ENCODE measurements at places on chromosomes 1 and 21. TPM values are rescaled to one million over a fixed set of nuclear protein-coding genes. Genes with fewer than 3 reads are reported as not detected.

Gene HSD3B1
- total RNA-seq, result 2.8 TPM

GRCh38 chr21:24014381-24014780 is 1592.9 kb downstream of the MRPL39 start:
- DNase-seq, result no peak

Gene PLA2G2A
- total RNA-seq, result not detected

Gene KLHDC9
- total RNA-seq, result 1.5 TPM

Gene GREM2
- total RNA-seq, result 0.50 TPM

DNA sequence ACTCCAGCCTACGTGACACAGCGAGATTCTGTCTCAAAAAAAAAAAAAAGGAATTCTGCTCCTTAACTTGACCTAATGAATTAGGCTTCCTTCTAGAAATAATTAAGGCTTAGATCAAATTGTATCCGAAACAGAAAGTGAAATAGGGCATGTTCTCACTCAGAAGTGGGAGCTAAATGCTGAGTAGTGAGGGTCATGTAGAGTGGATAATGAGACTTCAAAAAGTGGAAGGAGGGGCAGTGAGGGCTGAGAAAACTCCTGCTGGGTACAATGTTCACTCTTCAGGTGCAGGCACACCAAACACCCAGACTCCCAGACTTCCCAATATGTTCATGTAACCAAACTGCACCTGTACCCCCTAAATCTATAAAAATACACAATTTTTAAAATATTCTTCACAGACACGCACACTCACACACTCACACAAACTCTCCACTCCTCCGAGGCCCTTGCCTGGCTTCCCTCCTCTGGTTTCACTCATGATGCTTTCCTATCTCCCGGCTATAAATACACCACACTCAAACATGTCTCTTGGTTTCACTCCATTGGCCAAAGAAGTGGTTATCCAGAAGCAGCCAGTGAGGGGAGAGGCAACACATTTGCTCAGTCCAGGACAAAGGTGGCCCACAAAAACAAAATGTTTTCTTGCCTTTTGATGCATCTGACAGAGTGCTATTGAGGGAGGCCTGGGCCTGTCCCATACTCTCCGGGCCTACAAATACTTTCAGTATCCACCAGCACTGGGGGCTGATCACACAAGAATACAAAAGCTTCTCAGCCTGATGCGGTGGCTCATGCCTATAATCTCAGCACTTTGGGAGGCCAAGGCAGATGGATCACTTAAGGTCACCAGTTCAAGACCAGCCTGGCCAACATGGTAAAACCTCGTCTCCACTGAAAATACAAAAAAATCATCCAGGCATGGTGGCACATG is 249.2 kb downstream of the TOMM20 start:
- no peak for DNase-seq
